ENCODE measurements at places on chromosomes 16 and 17. TPM values are rescaled to one million over a fixed set of nuclear protein-coding genes. Genes with fewer than 3 reads are reported as not detected.

USP36 gene
- 10.4 TPM for total RNA-seq

SGCA gene
- total RNA-seq, result 0.15 TPM

HOXB1 gene
- not detected for total RNA-seq

WDR59 gene
- 6.7 TPM for total RNA-seq

EME1 gene
- total RNA-seq, result 15.6 TPM

SLC6A4 gene
- total RNA-seq, result not detected

BEAN1 gene
- not detected for total RNA-seq

WSCD1 gene
- total RNA-seq, result 4.5 TPM

C17orf107 gene
- 2.5 TPM for total RNA-seq

CDH13 gene
- 34.8 TPM for total RNA-seq

IKZF3 gene
- not detected for total RNA-seq

PTGES3L gene
- total RNA-seq, result 0.50 TPM

ABCA6 gene
- 0.84 TPM for total RNA-seq

CLDN9 gene
- total RNA-seq, result not detected

EPX gene
- total RNA-seq, result not detected

CALB2 gene
- not detected for total RNA-seq

PPL gene
- 6.9 TPM for total RNA-seq

TCAP gene
- total RNA-seq, result 0.30 TPM

MYO1D gene
- total RNA-seq, result 2.2 TPM

GPR179 gene
- not detected for total RNA-seq

ADAD2 gene
- not detected for total RNA-seq

SNX20 gene
- not detected for total RNA-seq

AATF gene
- total RNA-seq, result 33.3 TPM

SYNGR3 gene
- total RNA-seq, result 4.2 TPM

CCDC154 gene
- under 0.01 TPM for total RNA-seq

GP2 gene
- not detected for total RNA-seq

CACNG3 gene
- not detected for total RNA-seq

NACA2 gene
- not detected for total RNA-seq

TMED6 gene
- not detected for total RNA-seq

CHD9NB gene
- under 0.01 TPM for total RNA-seq

PPP1R27 gene
- total RNA-seq, result not detected

KIF2B gene
- not detected for total RNA-seq

CTDNEP1 gene
- 58.0 TPM for total RNA-seq

CD300LG gene
- total RNA-seq, result not detected

NAGS gene
- total RNA-seq, result 16.6 TPM

SYCE1L gene
- total RNA-seq, result 0.34 TPM

ANKFN1 gene
- not detected for total RNA-seq

SKAP1 gene
- total RNA-seq, result not detected

FSCN2 gene
- total RNA-seq, result not detected

HOXB7 gene
- total RNA-seq, result 11.9 TPM

CDK3 gene
- total RNA-seq, result 3.5 TPM

FBXW10B gene
- 0.59 TPM for total RNA-seq

KIF18B gene
- 25.2 TPM for total RNA-seq

PIK3R6 gene
- total RNA-seq, result not detected

HS3ST6 gene
- total RNA-seq, result not detected

SPNS3 gene
- not detected for total RNA-seq

GDPD3 gene
- total RNA-seq, result 0.17 TPM

FBXL16 gene
- 0.45 TPM for total RNA-seq

TRAF7 gene
- 54.0 TPM for total RNA-seq

MRM1 gene
- 9.4 TPM for total RNA-seq

ETV4 gene
- total RNA-seq, result 22.0 TPM

OR1A1 gene
- total RNA-seq, result not detected

FLYWCH1 gene
- 34.6 TPM for total RNA-seq

FAM83G gene
- total RNA-seq, result 11.6 TPM

NHLRC4 gene
- total RNA-seq, result 0.59 TPM

TNFRSF12A gene
- total RNA-seq, result 378 TPM

PRAC2 gene
- total RNA-seq, result not detected

CUEDC1 gene
- total RNA-seq, result 12.5 TPM

SERPINF2 gene
- total RNA-seq, result not detected
